ENCODE measurements at places on chromosomes 13 and 19. TPM values are rescaled to one million over a fixed set of nuclear protein-coding genes. Genes with fewer than 3 reads are reported as not detected.
A peak's percentile ranks its signal among the peaks of the same experiment; 100 is the strongest.

GRCh38 chr13:91133941-91134802 lies 213.3 kb upstream of the MIR17HG start:
- DNase-seq, result peak; percentile 72

GRCh38 chr13:97234742-97235141 lies 12.6 kb downstream of the MBNL2 start:
- DNase-seq, result no peak

DNA sequence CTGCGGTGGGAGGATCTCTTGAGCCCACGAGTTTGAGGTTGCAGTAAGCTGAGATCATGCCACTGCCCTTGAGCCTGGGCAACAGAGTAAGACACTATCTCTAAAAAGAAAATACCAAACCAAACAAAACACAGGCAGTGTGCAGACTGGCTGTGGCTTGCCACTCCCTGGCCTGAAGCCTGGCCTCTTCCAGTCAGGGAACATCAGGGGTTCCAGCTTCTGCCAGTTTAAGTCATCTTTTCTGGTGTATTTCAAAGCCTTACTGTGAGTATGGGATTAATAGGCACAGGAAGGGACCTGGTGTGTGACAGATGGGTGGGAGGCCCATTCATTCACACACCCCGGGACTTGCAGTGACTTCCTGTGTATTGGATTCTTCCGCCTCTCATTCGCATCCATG lies 27.0 kb upstream of the F2RL3 start:
- DNase-seq, result no peak

DNA sequence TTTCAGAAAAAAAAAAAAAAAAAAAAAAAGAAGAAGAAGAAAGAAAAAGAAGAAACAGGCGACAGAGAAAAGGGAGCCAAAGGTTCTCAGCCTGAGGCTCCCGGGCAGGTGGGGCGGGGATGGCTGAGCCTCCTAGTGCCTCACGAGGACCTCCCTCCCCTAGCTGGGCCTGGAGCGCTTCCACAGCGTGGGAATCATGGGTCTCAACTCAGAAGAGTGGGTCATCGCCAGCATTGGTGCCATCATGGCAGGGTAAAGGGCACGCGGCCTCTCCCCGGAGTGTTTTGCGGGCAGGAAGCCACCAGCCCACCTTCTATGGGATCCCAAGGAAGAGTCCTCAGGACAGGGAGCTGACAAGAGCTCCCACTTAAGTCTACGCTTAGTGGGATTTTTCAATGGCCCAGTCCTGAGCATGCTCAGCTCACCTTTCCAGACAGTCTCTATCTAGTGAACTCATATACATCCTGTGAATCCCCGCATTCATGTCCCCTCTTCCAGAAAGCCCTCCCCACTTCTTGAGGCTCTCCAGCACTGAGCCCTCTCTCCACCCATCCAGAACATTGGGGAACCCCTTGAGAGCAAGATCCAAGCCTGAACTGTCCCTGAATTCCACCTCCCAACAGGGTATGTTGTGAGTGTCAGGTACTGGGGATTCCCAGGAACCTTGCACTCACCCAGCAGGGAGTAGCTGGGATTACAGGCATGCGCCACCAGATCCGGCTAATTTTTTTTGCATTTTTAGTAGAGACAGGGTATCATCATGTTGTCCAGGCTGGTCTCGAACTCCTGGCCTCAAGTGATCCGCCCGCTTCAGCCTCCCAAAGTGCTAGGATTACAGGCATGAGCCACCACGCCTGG lies 69.6 kb downstream of the ACSBG2 start:
- DNase-seq, result no peak

DNA sequence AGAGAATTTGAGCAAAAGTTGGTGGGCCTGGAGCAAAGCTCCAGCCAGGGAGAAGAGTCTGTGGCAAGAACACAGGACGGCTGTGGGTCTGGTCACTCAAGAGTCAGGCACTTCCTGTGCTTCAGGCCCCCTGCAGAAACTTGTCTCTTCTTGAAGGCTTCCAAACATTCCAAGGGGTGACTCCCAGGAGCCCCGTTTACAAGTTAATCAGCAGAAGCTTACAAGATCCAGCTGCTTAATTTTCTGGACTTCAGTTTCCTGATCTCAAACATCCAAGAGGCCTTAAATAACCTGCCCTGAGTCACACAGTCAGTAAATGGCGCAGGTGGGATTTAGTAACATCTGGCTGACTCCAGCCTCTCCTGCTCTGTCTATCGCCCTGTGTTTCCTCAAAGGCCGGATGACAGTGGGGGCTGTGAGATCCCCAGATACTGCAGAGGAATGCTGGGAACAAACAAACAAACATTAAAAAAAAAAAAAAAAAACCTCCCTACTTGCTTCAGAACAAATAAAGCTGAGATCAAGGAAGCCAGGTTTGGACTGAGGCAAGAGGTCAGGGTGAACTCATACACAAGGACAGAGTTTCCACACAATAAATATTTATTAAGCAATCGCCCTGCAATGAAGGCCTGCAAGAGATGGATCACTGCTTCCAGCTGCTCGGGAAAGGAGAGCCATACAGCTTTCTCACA lies 175.4 kb upstream of the RFC3 start:
- DNase-seq, result peak; percentile 86

DNA sequence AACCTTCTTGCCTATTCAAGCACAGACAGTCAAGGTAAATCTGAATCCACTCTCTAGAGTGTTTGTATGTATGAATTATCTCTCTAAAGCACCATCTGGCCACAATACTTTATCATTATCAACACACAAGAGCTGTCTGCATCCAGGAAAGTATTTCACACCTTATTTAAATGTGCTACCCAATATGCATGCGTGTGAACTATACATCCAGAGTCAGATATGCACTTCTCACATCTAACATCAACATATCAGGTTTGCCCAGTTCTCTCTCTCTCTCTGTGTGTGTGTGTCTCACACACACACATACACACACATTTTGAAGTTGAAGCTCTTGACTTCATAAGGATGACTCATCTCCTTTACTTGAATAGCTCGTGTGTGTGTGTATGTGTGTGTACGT lies 697.5 kb upstream of the PCDH20 start:
- DNase-seq, result no peak

DNA sequence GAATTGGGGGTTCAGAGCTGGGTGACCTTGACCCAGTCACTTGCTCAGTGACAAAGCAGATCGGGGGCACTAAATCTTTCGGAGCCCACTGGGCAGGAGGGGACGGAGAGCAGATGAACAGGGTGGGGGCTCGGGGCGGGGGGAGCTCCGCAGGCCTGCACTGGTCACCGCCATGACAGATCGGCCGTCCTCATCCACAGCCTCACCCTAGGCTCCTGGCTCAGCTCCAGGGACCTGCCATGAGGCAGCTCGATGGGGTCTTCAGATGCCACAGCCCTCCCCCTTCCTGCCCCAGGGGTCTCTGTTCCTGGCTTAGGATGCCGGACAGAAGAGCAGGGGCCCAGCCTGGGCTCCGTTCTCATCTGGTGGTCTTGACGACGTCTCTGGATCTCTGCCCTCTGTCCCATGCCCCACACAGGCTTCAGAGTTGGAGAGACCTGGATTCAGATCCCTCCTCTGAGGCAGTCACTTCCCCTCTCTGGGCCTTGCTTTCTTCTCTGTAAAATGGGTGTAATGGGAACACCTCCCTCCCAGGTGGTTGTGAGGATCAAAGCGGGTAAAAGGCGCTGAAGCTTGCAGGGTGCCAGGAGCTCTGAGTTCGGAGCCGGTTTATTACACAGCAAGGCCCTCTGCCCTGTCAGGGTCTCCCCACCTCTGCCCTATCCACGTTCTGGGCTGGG lies 3.0 kb downstream of the KDM4B start:
- no peak for DNase-seq

DNA sequence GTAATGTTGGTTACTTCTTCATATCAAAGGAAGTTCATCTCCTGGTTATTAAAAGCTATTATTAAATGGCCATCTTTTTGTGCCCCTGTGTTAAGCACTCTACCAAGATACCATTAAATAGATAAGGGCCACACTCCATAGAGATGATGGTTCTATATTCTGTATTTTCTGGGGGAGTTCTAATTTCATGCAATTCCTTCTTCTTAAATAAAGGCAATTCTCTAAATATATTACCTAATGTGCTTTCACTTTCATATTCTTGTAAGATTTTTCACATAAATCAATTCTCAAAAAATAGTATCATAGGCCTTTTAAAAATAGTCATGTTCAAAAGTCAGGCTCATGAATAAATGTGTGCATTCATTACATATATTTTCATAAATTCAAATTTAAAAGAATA lies 47.0 kb upstream of the USPL1 start:
- DNase-seq, result no peak

Gene PTGER1
- total RNA-seq, result 0.74 TPM

Gene SYNGR4
- total RNA-seq, result not detected
